Mammary epithelial cell (primary cell): ENCODE measurements at places on chromosomes 6 and 20. TPM values are rescaled to one million over a fixed set of nuclear protein-coding genes. Genes with fewer than 3 reads are reported as not detected.

The TCP11 gene
- not detected in 2 replicates for total RNA-seq

The VSX1 gene
- not detected in 2 replicates for total RNA-seq

The PACRG gene
- total RNA-seq = not detected in 2 replicates

The CRISP2 gene
- total RNA-seq = not detected in 2 replicates

The CDH22 gene
- total RNA-seq = not detected in 2 replicates

The PNPLA1 gene
- total RNA-seq = not detected in 2 replicates

The SAMD3 gene
- not detected for total RNA-seq

The TCF15 gene
- not detected in 2 replicates for total RNA-seq

The NMBR gene
- total RNA-seq = not detected in 2 replicates

The RFX6 gene
- not detected for total RNA-seq

The JAG1 gene
- 283 TPM for total RNA-seq

The FAM217A gene
- not detected for total RNA-seq

The TAGAP gene
- 0.33 TPM for total RNA-seq

The GRM1 gene
- not detected in 2 replicates for total RNA-seq

The PPP1R16B gene
- total RNA-seq = under 0.01 TPM

The ULBP3 gene
- 8.6 and 14.5 TPM in 2 replicates for total RNA-seq

The DPPA5 gene
- total RNA-seq = not detected in 2 replicates

The SSTR4 gene
- not detected in 2 replicates for total RNA-seq

The MUC21 gene
- total RNA-seq = not detected

The RTF2 gene
- total RNA-seq = 46.2 TPM

The MMP24 gene
- 6.8 TPM for total RNA-seq

The SERPINB6 gene
- 70.0 TPM for total RNA-seq

The RHAG gene
- not detected in 2 replicates for total RNA-seq

The PMEPA1 gene
- 95.0 and 100 TPM in 2 replicates for total RNA-seq

The C2 gene
- total RNA-seq = 0.45 and 0.56 TPM in 2 replicates

The CALHM4 gene
- not detected in 2 replicates for total RNA-seq

The SYCP2L gene
- total RNA-seq = not detected in 2 replicates
